Activated T-helper 2 cell treated with anti-CD3 and anti-CD28 coated beads, Interferon-gamma antibody, Interleukin-2, Interleukin-4, amounts not matched to agents 10 μg/mL and 5 μg/mL and 100 μg/mL, durations not matched to agents 14 hours and 24 hours and 36 hours (primary cell): ENCODE measurements at places on chromosomes 12 and 14. TPM values are rescaled to one million over a fixed set of nuclear protein-coding genes. Genes with fewer than 3 reads are reported as not detected.

- DNase-seq = no peak
These were observed 139.3 kb upstream of the LMNTD1 start for GRCh38 chr12:25692115-25693035.

- no peak for DNase-seq
These were observed 29.8 kb downstream of the LRRK2 start for GRCh38 chr12:40254455-40255085.

SLC2A13 gene
- total RNA-seq = 2.5 and 2.9 TPM in 2 replicates

GALNT6 gene
- 19.9 and 22.7 TPM in 2 replicates for total RNA-seq

KRT83 gene
- total RNA-seq = not detected in 2 replicates

GRCh38 chr14:101090976-101091375, 187.5 kb upstream of the RTL1 start:
- DNase-seq = no peak

DNA sequence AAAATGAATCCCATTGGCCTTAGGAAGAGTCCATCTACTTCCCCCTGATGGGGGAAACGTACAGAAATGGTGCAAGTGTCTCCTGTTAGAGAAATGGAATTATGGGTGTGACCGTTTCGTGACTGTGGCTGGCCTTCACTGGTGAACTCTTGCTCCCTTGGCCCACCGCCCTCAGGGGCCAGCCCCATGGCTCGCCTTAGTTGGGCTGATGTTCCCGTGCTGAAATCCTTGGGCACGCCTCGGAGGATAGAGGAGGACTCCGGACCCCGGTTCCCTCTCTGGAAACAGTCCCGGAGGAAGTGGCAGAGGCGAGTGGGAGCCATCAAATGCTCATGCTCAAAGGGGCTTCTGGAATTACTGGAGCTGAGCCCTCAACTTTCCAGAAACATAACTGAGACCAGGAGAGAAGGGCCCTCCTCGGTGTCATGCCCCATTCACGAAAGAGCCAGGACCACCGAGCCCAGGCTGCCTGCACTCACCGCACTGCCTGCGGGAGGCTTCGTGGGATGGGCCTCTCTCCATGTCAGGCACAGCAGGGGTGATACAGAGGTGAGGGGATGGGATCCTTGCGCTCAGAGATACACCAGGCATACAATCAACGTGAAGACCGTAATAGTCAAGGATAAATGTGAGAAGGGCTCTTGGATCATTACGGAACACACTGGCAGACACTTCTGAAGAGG, 10.1 kb upstream of the CACNA2D4 start:
- DNase-seq = no peak

- DNase-seq = no peak
These were observed 87.7 kb downstream of the ITPK1 start for GRCh38 chr14:93027810-93028723.

- DNase-seq = no peak
These were observed 162.7 kb upstream of the PWP1 start for GRCh38 chr12:107522692-107523477.

- DNase-seq = no peak
These were observed 58.7 kb upstream of the DICER1 start for GRCh38 chr14:95216008-95216407.

DNA sequence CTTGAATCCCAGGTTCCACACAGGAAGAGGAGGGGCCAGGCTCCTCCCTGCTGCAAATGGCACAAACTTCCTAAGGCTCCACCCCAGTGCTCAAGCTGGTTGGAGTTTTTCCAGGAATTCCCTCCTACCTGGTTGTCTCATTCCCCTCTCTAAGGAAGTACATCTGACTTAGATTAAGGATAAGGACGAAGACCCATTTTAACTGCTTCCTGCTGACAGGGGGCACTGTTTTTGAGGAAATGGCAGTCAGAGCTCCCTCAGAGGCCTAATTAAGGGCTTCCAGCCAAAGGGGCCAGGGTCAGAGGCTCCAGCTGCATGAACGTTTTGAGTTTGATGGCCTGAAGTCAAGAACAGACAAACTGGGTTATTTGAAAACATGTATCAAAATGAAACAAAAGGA, 1084.7 kb downstream of the SLC6A15 start:
- DNase-seq = no peak

DNA sequence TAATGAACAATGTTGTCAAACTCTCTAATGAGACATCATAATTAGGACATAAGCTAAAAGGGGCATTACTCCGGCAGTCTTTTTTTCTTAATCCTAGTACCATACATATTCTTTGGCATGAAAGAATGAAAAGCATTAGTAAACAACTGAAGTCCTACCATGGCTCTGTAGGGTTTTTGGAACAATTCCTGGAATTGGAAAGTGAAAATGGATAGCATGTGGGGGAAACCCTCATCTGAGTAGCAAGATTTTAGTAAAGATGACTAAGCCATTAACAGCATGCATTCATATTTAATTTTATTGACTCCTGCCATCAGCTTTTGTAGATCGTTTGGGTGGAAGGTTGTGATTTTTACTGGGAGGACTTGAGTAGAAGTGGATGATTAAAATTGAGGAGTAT, 216.2 kb upstream of the PDZRN4 start:
- no peak for DNase-seq

- no peak for DNase-seq
These were observed 177.0 kb upstream of the CNTN1 start for GRCh38 chr12:40515041-40515816.

DNA sequence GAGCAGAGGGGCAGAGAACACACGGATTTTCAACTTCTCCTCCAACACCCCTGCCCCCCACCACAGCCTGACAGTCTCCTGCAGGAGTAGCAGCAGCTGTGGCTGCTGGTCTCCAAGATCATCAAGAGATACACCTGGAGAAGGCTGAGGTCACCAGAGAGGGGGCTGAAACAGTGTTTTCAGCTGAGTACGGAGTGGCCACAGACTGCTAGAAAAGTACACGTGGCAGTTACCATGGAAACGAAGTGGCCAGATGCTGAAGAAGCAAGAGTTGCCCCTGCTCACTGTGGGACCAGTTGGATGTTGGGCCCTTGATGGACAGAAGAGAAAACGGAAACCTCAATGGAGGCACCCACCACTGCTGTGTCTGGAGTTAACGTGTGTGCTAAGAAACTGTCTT, 4.9 kb upstream of the DIABLO start:
- no peak for DNase-seq

DNA sequence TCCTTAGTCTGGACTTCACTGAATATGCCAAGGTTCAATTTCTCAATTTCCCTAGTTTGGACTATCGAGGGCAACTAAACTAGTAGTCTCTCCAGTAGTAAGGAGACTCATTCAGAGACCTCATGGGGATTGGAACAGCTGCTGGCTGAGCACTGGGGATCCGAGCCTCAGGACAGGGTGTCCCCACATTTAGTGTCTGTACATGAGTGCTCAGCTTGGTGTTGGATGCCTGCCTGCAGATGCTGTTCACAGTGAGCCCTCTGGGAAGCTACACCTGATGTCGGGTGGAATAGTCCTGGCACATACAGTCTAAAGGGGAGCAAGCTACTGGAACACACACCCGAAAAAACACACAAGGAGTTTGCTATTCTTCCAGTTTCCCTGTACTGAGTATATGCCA, 820 bp upstream of the FGF23 start:
- no peak for DNase-seq

WIF1 gene
- total RNA-seq = not detected in 2 replicates

DNA sequence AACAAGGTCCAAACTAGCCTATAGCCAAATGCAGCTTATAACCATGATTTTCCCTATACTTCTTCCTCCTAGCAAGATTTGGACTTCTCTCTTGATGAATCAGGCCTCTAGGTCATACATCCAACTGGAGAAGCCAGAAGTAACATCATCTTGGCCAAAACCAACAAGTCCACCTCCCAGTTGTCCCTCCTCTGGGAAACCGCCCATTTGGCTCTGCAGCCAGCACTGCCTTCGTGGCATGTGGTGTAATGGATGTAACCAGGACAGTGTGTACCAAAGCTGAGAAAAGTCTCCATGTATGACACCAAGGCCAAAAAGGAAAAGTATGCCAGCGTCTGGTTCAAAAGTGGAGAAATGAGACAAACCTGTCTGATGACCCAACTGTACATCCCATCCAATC, 59.3 kb upstream of the VASH1 start:
- no peak for DNase-seq

GRCh38 chr12:82554529-82554928, 132.2 kb upstream of the TMTC2 start:
- no peak for DNase-seq

- no peak for DNase-seq
These were observed 377.8 kb downstream of the FUT8 start for GRCh38 chr14:65790172-65790815.

DNA sequence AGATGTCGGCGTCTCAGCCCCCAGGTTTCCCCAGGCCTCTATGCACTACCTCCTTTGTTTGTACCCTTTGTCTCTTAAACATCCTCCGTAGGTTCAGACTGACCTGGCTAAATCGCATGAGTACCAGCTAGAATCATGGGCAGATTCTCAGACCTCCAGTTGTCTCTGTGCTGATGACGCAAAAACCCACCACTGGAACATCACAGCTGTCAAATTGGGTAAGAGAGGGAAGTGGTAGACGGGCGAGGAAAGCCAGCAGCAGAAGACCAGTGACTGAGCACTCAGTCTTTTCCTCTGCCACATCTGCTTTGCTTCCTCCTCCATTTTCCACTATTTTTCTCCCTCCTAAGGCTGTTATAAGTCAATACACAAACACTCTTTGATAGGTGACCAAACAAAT, 29.7 kb downstream of the A2ML1 start:
- DNase-seq = no peak

DNA sequence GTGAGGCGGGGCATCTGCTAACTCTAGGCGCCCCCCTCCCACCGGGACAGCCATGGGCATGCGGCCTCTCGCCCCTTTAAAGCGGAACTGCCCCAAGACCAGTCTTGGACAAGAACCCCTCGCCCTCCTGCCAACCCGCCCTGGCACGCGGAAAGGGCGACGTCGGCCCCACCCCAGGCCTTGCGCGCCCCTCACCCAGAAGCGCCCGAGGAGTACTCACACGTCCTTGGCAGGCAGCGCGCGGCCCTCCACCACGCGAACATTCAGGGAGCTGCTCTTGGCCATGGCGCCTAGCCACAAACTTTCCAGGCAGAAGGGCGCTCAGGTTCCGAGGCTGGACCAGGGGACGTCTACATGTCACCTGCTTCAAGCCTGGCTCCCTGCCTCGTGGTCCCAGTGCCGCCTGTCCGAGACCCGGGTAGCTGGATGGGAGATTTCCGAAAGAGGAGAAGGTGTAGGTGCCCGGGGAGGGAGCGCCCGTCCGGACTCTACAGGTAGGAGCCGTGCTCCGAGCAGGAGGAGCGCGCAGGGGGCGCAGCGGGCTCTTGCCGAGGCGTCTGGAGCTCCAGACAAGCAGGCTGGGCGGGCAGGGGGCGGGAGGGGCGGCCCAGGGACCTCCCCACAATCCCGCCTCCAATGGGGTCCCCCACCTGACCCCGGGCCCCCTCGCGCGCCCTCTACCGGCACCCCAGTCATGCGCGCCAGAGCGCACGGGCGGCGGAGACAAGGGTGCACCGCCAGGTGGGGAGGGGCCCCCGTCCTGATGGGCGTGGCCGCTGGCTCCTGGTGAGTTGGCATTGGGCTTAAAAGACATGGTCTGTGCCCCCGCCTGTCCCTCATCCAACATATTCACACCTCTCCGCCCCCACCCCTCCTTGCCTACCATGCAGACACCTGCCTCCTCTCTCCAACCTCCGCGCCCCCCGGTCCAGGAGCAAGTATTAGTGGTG, at the start of gene RASAL1:
Gene RASAL1, minus strand, starts transcription at position 584 of the 950 bp plus-strand sequence. Its CDS starts 299 bp downstream, at position 285.
- peak; percentile 65 for DNase-seq

DNA sequence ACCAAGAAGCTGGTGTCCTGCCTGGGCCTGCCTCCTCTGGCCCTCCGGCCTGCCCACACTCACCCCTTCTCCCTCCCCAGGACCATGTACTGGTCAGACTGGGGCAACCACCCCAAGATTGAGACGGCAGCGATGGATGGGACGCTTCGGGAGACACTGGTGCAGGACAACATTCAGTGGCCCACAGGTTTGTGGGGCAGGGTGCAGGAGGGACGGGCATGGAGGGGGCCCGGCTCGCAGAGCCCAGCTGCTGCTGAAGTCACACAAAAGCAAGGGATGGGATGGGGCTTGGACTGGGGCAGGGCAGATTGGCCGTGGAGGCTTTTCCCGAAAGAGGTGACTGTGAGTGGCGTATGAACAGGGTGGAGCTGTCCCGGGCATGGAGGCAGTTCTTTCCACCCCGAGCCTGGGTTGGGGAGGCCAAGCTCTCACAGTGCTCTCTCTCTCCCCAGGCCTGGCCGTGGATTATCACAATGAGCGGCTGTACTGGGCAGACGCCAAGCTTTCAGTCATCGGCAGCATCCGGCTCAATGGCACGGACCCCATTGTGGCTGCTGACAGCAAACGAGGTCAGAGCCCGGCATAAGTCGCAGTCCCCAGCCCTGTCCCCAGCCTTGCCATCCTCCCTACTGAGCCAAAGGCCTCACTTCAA, 7.8 kb upstream of the NXPH4 start:
- no peak for DNase-seq

- DNase-seq = no peak
These were observed 6.7 kb downstream of the HSD17B6 start for GRCh38 chr12:56769868-56770267.
